ENCODE measurements at places on chromosomes 5 and 9. TPM values are rescaled to one million over a fixed set of nuclear protein-coding genes. Genes with fewer than 3 reads are reported as not detected.

EDIL3 gene
- total RNA-seq: 120 TPM

CCNO gene
- not detected for total RNA-seq

IFNK gene
- total RNA-seq: not detected

THBS4 gene
- 5.0 TPM for total RNA-seq

CTXN3 gene
- not detected for total RNA-seq
